ENCODE measurements at places on chromosomes 16 and 17.
A peak's percentile ranks its signal among the peaks of the same experiment; 100 is the strongest.

- peak; percentile 7 for DNase-seq
Observed at GRCh38 chr16:11602321-11602720, 15.6 kb upstream of the LITAF start.

GRCh38 chr17:82205720-82206508 is 6.7 kb downstream of the CCDC57 start:
- no peak for DNase-seq

- DNase-seq, result no peak
Observed at GRCh38 chr16:69371564-69371963, 14.2 kb downstream of the TERF2 start.

DNA sequence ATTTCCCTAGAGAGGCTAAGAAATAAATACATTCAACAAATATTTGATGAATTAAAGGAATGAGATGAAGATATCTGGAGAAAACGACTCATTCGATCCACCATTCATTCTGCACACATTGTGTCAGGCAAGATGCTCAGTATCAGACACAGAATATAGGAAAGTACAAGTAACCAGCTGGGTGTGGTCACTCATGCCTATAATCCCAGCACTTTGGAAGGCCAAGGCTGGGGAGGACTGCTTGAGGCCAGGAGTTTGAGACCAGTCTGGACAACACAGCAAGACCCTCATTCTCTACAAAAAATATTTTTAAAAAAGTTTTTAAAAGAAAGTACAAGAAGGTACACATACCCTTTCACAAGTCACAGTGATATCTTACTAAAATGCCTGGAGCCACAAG is 42.3 kb downstream of the CRLF3 start:
- no peak for DNase-seq

- no peak for DNase-seq
Observed at GRCh38 chr17:285751-286422, 66.7 kb downstream of the RPH3AL start.

DNA sequence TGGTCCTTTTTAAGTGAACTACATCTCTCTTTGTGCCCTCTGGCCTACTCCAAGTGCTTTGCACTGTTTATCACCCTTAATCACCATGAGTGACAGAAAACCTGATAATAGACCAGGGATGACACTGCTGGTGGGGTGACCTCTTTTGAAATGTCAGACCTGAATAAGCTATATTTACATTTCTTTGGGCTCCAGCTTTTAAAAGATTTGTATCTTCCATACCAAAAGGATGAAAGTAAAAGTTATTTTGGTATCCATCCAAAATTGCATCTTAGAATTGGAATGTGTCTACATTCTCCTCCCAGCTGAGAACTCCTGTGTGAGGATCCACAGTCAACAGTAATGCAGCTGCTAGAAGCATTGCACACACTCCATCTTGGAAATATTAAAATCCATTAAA is 370.0 kb downstream of the CDH11 start:
- DNase-seq, result no peak

GRCh38 chr16:28923652-28924398 is 1.2 kb downstream of the RABEP2 start:
- DNase-seq, result no peak

- DNase-seq, result no peak
Observed at GRCh38 chr16:85750146-85750826, 610 bp downstream of the C16orf74 start.

GRCh38 chr16:1785846-1786170 is 3.0 kb downstream of the NUBP2 start:
- DNase-seq, result no peak
